GM13977 (cell line): ENCODE measurements at places on chromosomes 11 and 22.
A peak's percentile ranks its signal among the peaks of the same experiment; 100 is the strongest.

DNA sequence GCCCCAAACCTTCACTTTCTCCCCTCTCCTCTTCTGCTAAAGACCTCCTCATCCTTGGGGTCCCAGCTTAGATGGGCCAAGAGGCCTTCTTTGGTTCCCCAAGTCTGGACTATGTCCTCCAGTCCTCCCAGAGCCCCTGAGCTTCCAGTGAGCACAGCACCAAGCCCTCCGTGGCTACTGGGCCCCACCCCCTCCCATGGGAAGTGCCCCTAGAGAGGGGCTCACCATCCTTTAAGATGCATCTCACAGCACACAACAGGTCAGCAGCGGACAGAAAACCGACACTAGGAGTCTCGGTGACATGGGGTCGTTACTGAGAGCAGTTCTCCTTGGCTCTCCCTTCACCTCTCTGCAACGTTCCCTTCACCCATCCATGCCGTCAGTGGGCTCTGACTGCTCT is 2.7 kb downstream of the LRRC32 start:
- DNase-seq = no peak

DNA sequence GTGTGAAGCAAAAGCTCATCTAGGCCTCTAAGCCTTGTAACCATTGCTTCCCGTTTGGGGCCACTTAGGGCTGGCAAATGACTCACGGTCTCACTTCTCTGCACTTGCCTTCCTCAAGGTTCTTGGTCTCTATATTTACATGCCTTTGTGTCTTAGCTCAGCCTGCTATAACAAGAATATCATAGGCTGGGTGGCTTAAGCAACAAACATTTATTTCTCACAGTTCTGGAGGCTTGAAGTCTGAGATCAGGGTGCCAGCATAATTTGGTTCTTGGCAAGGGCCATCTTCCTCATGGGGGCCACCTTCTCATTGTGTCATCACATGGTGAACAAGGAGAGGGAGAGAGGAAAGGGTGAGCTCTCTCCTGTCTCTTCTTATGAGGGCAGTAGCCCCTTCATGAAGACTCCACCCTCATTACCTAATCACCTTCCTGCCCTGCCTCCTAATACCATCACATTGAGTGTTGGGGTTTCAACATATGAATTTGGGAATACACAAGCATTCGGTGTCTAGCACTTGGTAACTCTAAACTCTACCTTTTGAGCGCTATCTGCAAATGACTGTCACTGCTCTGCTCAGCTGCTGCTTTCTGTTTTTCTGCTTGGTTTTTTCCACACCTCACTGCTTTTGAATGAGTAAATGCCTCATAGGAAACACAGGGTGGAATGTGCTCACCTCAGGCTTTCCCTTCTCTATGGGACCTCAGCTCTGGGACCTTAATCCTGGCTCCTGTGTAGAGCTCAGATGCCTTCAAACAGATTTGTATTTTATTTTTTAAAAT is 16.2 kb upstream of the ME3 start:
- no peak for DNase-seq

DNA sequence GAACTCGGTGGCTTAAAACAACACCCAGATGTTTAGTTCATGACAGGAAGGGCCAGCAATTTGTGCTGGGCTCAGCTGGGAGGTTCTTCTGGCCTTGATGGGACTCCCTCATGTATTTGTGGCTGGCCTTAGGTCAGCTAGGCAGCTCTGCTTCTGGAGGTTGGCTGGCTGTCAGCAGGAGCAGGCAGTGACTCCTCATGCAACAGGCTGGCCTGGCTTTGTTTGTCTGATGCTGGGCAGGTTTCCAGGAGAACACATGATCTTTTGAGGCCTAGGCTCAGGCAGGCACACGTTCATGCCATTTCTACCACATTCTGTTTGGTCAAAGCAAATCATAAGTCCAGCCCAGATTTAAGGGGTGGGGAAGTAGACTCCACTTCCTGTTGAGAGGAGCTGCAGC is 571.2 kb downstream of the TBC1D22A start:
- no peak for DNase-seq

DNA sequence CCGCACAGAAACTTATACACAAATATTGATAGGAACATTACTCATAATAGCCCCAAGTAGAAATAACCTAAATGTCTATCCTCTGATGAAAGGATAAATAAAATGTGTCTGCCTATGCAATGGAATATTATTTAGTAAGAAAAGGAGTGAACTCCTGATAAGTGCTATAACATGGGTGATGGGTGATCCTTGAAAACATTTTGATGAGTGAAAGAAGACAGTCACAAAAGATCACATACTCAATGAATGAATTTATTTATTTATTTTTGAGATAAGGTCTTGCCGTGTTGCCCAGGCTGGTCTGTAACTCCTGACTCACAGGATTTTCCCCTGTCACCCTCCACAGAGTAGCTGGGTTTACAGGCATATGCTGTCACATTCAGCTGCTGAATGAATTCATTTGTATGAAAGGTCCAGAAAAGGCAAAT is 17.3 kb downstream of the RNF121 start:
- DNase-seq = no peak

- DNase-seq = no peak
Measured at GRCh38 chr11:77165066-77165465, 37.0 kb downstream of the MYO7A start.

- DNase-seq = no peak
Measured at GRCh38 chr11:84249344-84250135, 963.4 kb upstream of the CCDC90B start.

DNA sequence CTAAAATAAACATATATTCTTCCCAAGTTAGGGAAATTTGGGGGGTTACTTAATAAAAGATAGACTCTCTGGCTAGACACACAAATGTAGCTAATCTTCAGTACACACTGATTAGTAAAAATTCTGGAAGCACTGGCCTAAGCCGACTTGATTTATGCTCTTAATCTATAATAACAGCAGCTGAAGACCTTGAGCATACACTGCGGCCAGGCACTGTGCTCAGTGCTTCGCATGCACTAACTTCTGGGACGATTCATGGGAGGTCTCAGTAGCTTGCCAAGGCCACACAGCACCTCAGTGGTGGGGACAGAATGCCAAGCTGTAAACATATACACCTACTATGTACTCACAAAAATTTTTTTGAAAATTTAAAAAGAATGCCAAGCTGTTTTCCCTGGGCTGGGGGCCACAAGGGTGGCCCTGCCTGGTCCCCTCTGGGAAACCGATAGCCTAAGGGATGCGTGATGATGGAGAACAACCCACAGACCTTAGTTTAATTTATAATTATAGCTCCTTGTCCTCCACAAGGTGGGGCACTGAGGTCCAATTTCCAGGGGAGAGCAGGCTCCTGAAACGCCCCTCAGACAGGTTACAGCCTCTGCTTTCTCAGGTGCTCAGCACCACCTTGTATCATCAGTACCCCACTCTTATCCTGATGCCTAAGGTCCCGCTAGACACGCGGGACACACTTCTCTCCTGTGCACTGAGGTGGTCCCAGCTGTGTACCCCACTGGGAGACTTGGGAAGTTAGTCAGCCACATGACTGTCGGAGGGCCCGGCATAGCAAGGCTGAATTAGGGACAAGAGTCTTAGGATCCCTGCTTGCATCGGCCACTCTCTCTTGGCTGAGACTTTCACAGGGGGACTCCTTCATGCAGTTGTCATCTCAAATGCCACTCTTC is 20.1 kb downstream of the SERPIND1 start:
- DNase-seq = no peak

DNA sequence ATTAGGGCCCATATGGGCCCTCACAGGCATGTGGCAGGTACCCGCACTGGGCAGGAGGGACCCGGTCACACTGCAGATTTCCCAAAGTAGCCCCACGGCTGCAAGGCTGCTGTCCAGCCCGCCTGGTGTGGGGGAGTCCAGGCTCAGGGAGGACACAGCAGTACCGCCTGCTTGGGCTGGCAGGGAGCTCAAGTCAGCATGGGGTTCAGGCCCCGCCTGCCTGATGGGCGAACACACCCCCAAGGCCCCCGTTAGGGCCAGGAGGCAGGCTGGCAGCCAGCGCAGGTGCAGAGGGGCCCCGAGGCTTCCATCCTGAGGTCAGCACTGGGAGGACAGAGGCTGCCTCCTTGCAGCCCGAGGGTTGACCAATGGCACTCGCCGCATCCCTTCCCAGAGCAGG is 5.5 kb downstream of the ZDHHC8 start:
- DNase-seq = no peak

GRCh38 chr11:19428206-19429002 is 187.7 kb upstream of the E2F8 start:
- no peak for DNase-seq

DNA sequence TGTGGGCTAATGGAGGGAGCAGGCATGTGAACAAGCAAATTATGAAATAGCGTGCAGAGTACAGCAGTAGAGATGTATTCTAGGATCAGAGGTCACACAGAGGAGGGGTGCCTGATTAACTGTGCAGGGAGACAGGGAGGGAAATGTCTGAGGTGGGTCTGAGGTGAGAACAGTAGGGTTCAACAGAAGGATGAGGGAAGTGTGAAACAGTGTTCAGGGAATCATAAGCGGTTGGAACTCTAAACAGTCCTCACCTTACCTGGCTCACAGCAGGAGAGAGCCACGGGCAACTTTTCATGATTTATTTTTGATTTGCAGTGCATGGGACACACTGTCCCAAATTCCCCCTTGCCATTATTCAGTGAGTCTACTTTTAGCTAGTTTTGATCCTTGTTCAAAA is 90.5 kb downstream of the PIWIL4 start:
- DNase-seq = no peak

GRCh38 chr11:70854901-70855556 is 397.3 kb downstream of the SHANK2 start:
- no peak for DNase-seq

DNA sequence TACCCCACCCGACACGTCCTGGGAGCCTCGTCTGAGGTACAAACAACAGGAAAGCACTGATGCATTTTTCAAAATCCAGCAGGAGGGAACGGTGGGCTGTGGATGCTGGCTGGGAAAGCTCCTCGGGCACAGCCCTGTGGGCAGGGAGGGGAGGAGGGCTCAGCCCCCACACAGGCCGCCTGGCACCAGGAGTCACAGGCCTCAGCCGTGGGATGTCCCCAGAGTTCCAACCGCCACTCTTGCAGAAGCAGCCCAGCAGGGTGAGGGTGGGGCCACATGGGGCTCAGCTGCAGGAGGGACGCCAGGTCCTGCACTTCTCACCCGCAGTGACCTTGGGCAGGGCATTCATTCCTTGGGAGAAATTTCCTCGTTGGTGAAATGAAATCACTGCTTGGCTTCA is 274.6 kb downstream of the BRD1 start:
- DNase-seq = no peak

- peak; percentile 66 for DNase-seq
Measured at GRCh38 chr11:69915501-69916250, 96.5 kb upstream of the FGF3 start.

GRCh38 chr11:115503083-115503885 is 931 bp downstream of the CADM1 start:
- peak; percentile 67 for DNase-seq

GRCh38 chr11:63914896-63915691 is 1.9 kb downstream of the RCOR2 start:
- DNase-seq = no peak

GRCh38 chr22:37806409-37807333 is 1.1 kb upstream of the GCAT start:
- DNase-seq = no peak

DNA sequence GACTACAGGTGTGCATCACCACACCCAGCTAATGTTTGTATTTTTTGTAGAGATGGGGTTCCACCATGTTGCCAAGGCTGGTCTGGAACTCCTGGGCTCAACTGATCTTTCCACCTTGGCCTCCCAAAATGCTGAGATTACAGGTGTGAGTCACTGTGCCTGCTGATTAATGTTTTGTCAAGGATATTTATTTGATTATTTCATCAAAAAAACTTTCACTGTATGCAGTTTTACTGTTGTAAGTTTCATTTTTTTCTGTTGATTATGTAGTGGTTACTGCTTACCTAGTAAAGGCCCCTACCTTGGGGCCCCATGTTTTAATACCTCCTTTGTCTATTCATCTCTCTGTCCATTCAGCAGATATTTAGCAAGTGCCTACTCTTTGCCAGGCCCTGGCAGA is 16.7 kb upstream of the FAM168A start:
- DNase-seq = no peak

GRCh38 chr11:9313648-9314290 is 624 bp downstream of the TMEM41B start:
- DNase-seq = peak; percentile 39

DNA sequence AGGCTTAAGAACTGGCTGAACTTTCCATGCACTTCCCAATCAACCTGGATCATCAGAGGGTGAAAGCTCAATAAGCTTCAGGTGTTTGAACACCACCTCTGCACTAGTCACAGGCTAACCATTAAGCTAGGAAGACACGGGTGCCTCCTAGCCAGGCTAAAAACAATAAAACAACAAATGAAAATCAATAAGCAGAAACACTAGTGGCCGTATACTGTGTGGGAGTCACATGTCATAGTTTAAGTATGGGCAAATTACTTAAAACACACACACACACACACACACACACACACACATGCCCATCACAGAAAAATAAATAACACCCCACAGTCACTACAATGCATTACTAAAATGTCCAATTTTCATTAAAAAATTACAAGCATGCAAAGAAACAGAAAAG is 85.2 kb downstream of the APOL5 start:
- DNase-seq = no peak

DNA sequence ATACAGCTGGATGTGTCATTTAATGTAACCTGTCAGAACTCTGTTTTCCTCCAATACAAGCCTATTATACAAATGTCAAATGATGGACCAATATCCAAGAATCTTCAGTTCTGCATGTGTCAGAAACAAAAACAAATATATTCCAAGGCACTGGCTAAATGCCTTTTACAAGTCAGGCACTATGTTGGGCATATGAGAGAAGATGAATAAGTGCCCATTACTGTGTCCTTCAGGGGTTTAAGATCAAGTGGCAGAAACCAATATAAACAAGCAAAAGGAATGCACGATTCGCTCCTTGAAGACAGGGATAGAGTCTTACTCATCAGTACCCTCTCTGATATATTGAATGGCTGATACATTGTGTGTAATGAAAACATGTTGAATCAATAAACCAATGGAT is 254.4 kb downstream of the TTC28 start:
- DNase-seq = no peak

- DNase-seq = no peak
Measured at GRCh38 chr11:20258376-20258895, 98.2 kb upstream of the DBX1 start.

GRCh38 chr11:2272228-2272945 is 2.0 kb upstream of the ASCL2 start:
- DNase-seq = no peak

GRCh38 chr22:50248196-50249081 is 2.6 kb downstream of the HDAC10 start:
- DNase-seq = no peak

GRCh38 chr11:125933030-125933813 is 12.6 kb upstream of the VSIG10L2 start:
- DNase-seq = no peak

- no peak for DNase-seq
Measured at GRCh38 chr11:116473206-116473769, 299.5 kb downstream of the BUD13 start.
